ENCODE measurements at places on chromosomes 5 and 9.

GRCh38 chr5:155252717-155253116, 239.2 kb downstream of the KIF4B start:
- no peak for DNase-seq
- no peak overlapping the region for H3K27ac ChIP-seq
- no peaks in the 10 kb centered on the region for H3K27me3 ChIP-seq
- H3K36me3 ChIP-seq, result no peaks in the 10 kb centered on the region
- no peaks in the 10 kb centered on the region for H3K4me1 ChIP-seq
- H3K4me3 ChIP-seq, result no peak overlapping the region

DNA sequence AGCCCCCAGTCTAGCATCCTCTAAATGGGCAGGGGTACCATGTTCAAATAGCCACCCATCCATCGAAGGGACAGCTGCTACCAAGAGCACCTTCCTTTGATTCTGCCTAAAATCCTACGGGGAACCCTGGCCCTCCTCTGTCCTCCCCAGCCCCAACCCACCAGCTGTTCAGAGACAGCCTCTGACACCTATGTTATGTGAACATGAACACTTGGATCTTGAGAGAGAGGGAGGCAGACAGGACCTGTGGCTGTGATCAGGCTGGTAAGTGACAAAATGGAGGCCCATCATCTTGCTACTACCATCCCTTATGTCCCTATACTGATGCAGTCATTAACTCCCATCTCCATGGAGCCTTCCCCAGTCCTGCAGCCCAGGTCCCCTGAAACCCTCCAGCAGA, 8.2 kb downstream of the SLC23A1 start:
- H3K4me3 ChIP-seq, result no peak overlapping the region
- no peaks in the 10 kb centered on the region for H3K4me1 ChIP-seq
- peak; percentile 32 for DNase-seq
- H3K27ac ChIP-seq, result no peak overlapping the region
- H3K27me3 ChIP-seq, result no peaks in the 10 kb centered on the region

GRCh38 chr5:137360607-137361006, 138.5 kb downstream of the SPOCK1 start:
- DNase-seq, result no peak
- no peaks in the 10 kb centered on the region for H3K4me1 ChIP-seq
- H3K4me3 ChIP-seq, result no peak overlapping the region
- no peak overlapping the region for H3K27ac ChIP-seq
- peaks cover 39% of the 10 kb centered on the region for H3K27me3 ChIP-seq

DNA sequence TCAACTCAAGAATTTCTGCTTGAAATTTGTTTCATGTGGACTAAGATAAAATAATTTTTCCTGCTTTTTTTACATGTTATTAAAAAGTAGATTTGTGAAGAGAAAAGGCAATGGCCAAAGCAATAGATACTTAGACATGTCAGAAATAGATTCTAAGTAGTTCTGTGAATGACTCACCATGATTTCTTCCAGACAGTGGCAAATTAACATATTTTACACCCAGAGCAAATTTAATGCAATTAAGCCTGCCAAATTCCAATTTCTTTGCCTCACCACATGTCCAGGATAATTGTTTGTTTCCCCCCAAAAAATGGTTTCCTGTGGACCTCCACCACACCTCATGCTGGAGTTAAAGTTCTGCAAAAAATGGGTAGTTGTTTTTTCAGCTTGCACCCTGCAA, 651.4 kb downstream of the CETN3 start:
- no peak for DNase-seq
- H3K27me3 ChIP-seq, result no peaks in the 10 kb centered on the region
- H3K4me1 ChIP-seq, result no peaks in the 10 kb centered on the region
- no peak overlapping the region for H3K27ac ChIP-seq

DNA sequence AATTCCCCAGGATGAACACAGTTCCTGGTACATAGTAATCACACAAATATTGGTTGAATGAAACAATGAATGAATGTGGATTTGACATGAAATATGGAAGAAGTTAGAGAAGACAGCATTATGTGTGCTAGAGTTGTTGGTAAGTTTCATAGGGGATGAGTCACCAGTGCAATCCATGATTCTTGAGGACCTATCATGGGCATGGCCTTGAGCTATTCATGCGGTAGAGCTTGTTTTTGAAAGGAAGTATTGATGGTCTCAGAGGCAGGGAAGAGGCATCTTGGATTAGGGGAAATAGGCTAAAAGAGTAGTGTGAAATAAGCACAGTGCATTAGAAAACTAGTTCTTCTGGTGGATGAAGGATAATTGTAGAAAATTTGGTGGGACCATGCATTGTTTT, 22.1 kb downstream of the SPATA31D1 start:
- no peak for DNase-seq
- no peak overlapping the region for H3K27ac ChIP-seq
- no peaks in the 10 kb centered on the region for H3K36me3 ChIP-seq
- peaks cover 5% of the 10 kb centered on the region for H3K27me3 ChIP-seq
- H3K4me3 ChIP-seq, result no peak overlapping the region
- no peaks in the 10 kb centered on the region for H3K4me1 ChIP-seq

- peaks cover 3% of the 10 kb centered on the region for H3K27me3 ChIP-seq
- DNase-seq, result no peak
These were observed 191.3 kb upstream of the NREP start for GRCh38 chr5:111948092-111948841.

- H3K4me1 ChIP-seq, result peaks cover 4% of the 10 kb centered on the region
- DNase-seq, result no peak
- H3K36me3 ChIP-seq, result peaks cover 4% of the 10 kb centered on the region
- no peaks in the 10 kb centered on the region for H3K27me3 ChIP-seq
- H3K27ac ChIP-seq, result no peak overlapping the region
These were observed 99.2 kb downstream of the PPP2R2B start for GRCh38 chr5:146779211-146779869.

All from type B pancreatic cell (in vitro differentiated cells).